Umbilical cord (tissue), 2 donors: ENCODE measurements at places on chromosomes 7 and 10.
A peak's percentile ranks its signal among the peaks of the same experiment; 100 is the strongest.

GRCh38 chr10:48474765-48475365, 130.0 kb downstream of the ARHGAP22 start:
- DNase-seq: no peak

DNA sequence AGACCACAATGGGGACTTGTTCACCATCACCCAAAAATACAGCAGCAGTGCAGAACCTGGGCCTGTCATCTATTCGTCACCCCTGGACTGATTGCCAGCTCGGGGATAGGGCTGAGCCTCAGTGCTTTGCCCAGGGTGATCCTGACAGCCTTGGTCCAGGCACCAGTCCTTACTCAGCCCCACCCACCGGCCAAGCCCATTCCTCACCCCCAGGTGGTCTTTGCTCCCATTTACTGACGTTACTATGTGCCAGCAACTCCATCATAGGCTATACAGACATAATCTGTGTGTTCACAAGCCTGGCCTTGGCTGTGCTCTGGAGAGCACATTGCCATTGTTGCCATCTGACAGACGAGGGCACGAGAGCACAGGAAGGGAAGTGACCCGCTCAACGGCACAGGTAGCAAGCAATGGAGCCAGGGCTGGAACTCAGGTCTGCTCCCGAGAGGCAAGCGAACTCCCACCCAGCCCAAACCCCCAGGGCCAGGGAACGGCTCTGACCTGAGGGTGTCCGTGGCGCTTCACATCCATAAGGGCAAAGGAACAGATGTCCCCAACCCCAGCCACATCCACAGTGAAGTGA, 6.8 kb downstream of the ATG9B start:
- no peak for DNase-seq

DNA sequence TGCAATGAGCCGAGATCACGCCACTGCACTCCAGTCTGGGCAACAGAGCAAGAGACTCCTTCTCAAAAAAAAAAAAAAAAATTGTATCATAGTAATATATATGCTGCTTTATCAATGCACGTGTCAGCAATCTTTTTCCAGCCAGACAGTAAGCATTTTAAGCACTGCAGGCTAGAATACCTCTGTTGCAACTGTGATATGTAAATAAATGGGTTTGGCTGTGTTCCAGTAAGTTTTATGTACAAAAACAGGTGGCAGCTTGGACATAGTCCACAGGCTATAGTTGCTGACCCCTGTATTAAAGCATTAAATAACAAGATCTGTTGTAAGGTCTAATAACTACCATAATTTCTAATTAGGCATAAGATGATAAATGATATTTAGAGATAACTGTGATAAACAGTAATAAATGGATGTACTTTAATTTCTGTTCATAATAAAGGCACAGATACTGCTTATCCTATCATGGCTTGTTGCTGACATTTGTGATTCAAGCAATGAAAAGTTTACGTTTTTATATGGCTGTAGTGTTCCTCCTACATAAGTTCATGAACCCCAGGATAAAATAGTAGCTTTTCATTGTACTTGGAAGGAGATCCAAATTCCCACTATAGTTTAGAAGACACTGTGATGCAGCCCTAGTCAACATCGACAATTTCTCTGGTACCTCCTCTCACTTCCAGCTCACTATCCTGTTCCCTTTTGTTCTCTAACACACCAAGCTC, 161.4 kb downstream of the ELMO1 start:
- peak; percentile 34 for DNase-seq

GRCh38 chr7:63900394-63901203, 98.0 kb upstream of the ZNF722 start:
- DNase-seq: no peak

DNA sequence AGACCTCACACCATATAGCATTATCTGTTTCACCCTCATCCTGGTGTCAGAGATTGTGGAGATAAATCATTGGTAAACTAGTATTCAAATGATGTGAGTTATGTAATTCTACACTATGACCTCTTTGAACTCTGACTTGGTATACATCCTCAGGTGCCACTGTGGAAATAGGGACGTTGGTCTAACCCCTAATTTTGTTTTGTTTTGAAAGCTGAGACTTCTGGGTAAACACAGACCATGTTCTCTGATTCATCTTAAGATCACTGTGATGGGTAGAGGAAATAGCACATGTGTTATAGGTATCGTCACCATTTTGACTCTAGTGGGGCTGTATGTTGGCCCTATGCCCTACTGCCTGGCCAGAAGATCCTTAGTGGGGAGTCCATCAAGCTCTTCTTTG, 241.6 kb downstream of the CCDC7 start:
- no peak for DNase-seq

DNA sequence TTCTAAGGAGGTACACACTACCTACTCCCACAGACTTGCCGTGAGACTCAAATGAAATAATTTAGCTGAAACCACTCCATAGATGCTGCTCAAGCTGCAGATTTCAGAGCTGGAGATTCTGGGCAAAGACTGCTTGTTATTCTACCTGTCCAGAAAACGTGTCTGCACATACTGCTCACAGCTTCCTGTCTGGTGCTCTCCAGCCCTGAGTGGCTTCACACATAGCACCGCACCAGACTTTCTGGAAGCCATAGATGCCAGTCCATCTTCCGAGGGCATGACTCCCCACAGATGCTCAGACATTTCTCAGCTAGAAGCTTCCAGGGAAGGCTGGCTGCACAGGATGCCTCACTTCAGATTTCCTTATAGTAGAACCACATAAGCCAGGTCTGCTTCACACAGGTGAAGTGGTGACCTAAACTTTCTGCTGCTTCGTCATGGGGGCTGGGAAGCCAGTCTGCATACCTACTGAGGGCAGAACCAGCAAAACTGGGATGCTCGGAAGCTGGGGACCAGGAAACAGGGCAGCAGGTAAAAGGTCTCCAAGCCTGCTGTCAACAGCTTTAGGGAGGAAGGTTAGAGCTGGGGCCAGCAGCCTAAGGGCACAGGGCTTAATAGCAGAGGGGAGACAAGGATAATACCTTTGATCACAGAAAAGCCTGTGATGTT, 18.2 kb downstream of the CCDC6 start:
- DNase-seq: no peak

- no peak for DNase-seq
Measured at GRCh38 chr10:92064506-92064905, 140.9 kb downstream of the BTAF1 start.

- no peak for DNase-seq
Measured at GRCh38 chr10:109207361-109207760, 716.0 kb downstream of the XPNPEP1 start.

GRCh38 chr10:132881186-132881920, 61.0 kb downstream of the CFAP46 start:
- DNase-seq: no peak

DNA sequence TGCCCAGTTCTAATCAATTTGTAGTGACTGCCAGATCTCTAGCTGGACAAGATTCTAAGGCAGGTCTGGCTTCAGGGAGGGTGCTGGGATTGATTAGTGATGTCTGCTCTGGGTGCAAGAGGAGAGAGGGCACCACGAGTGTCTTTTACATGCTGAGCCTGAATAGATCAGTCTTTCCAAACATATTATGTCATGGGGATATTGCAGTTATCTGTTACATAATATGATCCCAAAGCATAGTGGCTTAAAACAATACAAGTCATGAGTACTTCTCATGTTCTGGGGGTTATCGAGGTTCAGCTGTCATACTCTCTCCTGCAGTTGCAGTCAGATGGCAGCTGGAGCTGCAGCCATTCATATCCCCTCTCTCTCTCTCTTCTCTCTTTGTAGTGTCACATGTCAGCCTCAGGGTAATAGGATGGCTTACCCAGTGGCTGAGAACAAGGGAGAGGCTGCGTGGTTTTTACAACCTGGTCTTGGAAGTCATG, 26.0 kb downstream of the SLC29A3 start:
- no peak for DNase-seq

- DNase-seq: no peak
Measured at GRCh38 chr7:66883716-66884115, 37.3 kb upstream of the TMEM248 start.

GRCh38 chr10:36178616-36179015, 536.5 kb upstream of the FZD8 start:
- DNase-seq: no peak

GRCh38 chr10:84302223-84302622, 26.2 kb upstream of the CCSER2 start:
- DNase-seq: no peak

- no peak for DNase-seq
Measured at GRCh38 chr7:26593393-26593792, 271.0 kb downstream of the SKAP2 start.

DNA sequence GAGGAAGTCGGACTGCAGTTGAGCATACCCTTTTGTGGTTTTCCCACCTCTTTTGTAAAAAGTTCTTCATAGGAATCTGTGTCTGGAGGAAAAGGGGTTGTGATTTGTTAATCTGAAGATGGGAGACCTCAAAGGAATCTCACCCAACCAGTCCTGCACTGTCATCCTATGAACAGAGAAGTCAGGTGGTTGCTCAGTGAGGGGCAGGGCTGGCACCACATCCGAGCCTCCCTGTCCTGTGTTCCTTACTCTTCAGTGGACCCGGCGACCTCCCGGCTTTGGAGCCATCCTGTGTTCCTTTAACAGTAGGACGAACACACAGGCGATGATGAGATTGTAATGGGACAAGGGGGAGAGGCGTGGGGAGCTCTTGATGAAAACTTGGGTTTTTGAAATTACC, 2.8 kb upstream of the MGMT start:
- peak; percentile 48 for DNase-seq

DNA sequence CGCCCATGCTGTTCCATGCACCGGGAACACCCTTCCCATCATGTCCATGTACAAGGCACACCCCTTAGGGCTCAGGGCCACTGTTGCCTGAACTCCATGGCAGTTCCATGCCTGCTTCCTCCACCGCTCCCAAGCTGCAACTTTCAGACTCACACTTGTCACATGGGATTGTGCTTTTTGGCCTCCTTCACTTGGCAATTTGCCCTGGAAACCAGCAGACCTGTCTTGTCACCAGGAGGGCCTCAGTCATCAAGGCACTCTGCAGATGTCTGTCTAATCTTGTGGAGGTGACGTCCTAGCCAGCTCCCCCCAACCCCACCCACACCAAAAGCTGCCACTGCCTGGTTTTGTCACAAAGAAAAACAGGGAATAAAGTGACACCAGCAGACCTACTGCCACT, 47.5 kb downstream of the CARD11 start:
- DNase-seq: no peak

- DNase-seq: peak; percentile 66
Measured at GRCh38 chr7:123675181-123675473, 19.5 kb downstream of the LMOD2 start.

DNA sequence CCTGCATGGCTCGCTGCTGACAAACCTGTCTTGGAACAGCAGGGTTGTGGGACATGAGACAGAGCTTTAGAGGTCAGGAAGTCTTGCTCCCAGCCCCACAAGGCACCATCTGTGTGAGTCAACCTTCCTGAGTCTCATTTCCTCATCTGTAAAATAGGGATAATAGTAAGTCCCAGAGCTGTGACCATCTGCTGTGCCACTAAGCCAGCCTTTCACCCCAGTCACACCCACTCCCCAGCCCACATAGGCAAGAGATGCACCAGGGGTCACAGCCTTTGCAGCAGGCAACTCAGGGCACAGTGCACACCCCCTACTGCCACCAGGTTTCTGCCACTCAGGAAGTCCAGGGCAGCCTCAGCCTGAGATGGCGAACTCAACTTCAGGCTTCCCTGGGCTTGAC, 29.4 kb upstream of the CDH23 start:
- DNase-seq: no peak

DNA sequence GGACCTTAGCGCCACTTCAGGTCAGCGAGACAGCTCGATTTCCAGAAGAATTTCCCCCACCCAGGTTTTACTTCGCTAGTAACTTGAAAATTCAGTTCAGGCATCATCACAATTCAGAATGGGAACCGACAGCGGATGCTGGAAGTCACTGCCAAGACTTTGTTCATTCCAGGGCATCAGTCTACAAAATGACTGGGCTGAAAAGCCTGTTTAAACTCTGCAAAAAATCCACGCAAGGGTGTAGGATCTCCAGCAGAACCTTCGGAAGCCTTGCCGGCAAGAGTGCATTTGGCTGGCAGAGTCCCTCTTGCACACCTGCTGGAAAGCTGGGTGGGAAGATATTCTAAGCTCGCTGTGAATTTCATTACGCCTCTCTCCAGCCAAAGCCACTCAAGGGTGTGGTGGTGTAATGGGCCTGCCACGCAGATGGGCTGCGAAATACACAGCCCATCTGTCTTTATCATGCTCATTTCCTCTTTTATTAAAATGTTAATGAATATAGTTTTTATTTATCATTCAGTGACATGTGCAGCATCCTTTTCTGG, 672.0 kb upstream of the FOXK1 start:
- no peak for DNase-seq

DNA sequence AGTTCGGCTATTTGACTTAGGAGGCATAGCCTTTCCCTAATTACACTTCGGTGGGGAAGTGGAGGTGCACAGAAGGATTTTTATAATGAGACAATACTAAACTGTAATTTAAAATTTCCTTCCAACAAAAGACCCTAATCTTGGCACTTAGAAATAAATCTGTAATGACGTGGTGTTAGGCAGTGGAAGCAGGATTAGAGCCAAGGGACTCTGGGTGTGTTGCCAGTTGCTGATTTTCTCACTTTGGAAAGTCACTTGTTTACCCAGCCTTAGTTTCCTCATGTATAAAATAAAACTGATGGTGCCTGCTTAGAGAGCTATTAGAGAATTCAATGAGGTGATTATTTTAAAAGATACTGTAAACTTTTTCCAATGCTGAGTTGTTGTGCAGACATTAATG, 287.2 kb downstream of the AUTS2 start:
- no peak for DNase-seq

DNA sequence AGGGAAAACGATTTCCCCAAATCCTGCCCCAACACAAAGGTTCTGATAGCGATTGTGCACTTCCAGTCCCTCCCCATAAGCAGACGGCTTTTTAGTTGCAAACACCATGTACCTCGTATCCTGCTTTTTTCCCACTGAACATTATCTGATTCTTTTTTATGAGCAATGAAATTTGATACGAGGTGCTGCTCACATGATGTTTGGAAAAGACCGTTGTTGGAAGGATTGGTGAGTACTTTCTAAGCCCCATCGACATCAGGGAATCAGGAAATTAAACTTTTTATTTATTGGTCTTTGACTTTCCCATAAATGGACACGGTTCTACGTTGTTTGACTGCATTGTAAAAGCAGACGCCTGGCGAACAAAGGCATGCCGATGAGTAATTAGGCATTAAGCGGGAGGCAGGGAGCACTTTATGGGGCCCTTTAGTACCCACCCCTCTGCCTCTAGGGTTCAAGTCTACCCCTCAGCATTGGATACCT, 49.4 kb downstream of the TEX36 start:
- DNase-seq: peak; percentile 11
